ENCODE measurements at places on chromosomes 1 and 21. TPM values are rescaled to one million over a fixed set of nuclear protein-coding genes. Genes with fewer than 3 reads are reported as not detected.

Gene OR2L5
- 0.23 TPM for total RNA-seq

Gene FNBP1L
- 2.2 TPM for total RNA-seq

Gene FCGR3B
- not detected for total RNA-seq

Gene MAP3K21
- 2.8 TPM for total RNA-seq

Gene PARK7
- 122 TPM for total RNA-seq

All from CD4-positive, alpha-beta memory T cell (primary cell).